ENCODE measurements at places on chromosomes 1 and 21. TPM values are rescaled to one million over a fixed set of nuclear protein-coding genes. Genes with fewer than 3 reads are reported as not detected.

The ELF3 gene
- 0.49 TPM for total RNA-seq

The FHAD1 gene
- total RNA-seq = not detected

The MAB21L3 gene
- 2.8 TPM for total RNA-seq

The KIRREL1 gene
- 101 TPM for total RNA-seq

The RUSC1 gene
- 33.8 TPM for total RNA-seq

The TIPRL gene
- 32.5 TPM for total RNA-seq
